ENCODE measurements at places on chromosomes 2 and 18.

- no peak for DNase-seq
Measured at GRCh38 chr2:216756435-216756834, 61.1 kb upstream of the IGFBP5 start.

- DNase-seq = no peak
Measured at GRCh38 chr2:9703701-9704221, 73.0 kb upstream of the YWHAQ start.

GRCh38 chr2:55391615-55392242 is 27.9 kb downstream of the CCDC88A start:
- no peak for DNase-seq

- no peak for DNase-seq
Measured at GRCh38 chr18:43526426-43527145, 249.3 kb upstream of the SYT4 start.

DNA sequence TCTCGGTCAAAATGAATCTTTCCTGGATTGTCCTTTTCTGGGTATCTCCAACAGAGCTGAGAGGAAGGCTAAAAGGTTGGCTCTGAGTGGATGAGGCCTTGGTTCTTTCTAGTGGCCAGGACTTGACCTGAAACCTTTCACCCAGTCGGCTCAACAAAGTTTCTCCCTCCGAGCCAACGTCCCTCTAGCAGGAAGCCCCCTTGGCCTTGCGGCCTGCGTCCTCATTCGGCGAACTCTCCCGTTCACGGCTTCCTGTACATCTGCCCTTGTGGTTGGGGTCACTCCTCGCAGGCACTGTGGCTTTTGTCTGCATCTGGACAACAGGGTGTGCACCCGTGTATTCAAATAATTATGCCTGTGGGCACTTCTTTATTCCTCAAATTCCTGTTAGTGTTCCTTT is 9.4 kb upstream of the SIX3 start:
- DNase-seq = no peak

DNA sequence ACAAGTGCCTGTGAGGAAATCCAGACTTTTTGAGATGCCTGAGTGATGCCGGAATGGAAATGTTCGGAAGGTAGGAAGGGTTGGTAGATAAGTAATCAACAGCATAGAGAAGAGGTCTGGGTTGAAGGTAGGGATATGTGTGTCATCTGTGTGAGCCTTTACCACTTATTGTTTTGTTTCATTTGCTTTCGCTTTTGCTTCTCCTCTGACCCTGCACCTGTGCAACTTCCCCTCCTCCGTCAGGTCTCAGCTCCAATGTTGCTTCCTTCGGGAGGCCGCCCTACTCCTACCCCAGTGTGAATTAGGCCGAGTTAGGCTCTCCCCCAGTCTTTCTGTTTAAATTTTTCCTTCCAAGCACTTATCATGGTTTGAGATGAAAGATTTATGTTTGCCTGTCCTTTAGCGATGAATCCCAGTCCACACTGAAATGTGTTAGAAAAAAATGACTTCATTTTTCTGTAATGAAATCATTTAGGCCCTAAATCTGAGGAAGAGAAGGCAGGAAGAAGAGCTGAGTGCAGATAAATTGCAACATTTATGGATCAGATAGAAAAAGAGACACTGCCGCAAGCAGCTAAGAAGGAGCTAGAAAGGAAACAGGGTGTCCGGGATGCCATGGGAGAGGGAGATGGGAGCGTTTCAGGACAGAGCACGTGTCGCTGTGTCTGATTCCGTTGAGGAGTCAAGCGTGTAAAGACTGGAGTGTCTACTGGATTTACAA is 139.6 kb upstream of the PELI1 start:
- DNase-seq = no peak

- DNase-seq = peak; percentile 32
Measured at GRCh38 chr2:20091305-20091991, 40.0 kb upstream of the LAPTM4A start.

Data from cerebellum (tissue), 4 donors.